ENCODE measurements at places on chromosomes 7 and 10.

- no peak for DNase-seq
Observed at GRCh38 chr7:108846471-108846870, 276.8 kb downstream of the DNAJB9 start.

GRCh38 chr7:41656366-41656765, 46.5 kb downstream of the INHBA start:
- DNase-seq, result peak; percentile 58

DNA sequence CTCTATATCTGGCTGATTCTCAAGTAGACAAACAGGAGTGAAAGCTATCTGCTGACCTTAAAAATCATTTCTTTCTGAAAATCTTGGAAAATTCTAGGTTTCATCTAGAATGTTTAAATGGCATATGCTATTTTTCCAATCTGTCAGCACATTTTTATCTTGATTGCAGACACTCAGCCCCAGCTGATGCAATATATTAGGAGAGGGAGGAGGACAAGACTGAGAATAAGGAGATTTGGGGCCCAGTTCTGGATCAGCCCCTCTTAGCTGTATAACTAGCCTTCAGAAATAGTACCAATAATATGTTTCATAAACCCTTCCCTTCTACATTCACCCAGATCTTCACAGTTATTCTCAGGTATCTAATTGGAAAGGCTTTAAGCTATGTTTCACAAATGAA, 131.2 kb downstream of the HDAC9 start:
- no peak for DNase-seq

- peak; percentile 25 for DNase-seq
Observed at GRCh38 chr7:105896407-105896911, 20.1 kb upstream of the ATXN7L1 start.

GRCh38 chr7:23852135-23852534, 142.1 kb downstream of the STK31 start:
- DNase-seq, result peak; percentile 22

DNA sequence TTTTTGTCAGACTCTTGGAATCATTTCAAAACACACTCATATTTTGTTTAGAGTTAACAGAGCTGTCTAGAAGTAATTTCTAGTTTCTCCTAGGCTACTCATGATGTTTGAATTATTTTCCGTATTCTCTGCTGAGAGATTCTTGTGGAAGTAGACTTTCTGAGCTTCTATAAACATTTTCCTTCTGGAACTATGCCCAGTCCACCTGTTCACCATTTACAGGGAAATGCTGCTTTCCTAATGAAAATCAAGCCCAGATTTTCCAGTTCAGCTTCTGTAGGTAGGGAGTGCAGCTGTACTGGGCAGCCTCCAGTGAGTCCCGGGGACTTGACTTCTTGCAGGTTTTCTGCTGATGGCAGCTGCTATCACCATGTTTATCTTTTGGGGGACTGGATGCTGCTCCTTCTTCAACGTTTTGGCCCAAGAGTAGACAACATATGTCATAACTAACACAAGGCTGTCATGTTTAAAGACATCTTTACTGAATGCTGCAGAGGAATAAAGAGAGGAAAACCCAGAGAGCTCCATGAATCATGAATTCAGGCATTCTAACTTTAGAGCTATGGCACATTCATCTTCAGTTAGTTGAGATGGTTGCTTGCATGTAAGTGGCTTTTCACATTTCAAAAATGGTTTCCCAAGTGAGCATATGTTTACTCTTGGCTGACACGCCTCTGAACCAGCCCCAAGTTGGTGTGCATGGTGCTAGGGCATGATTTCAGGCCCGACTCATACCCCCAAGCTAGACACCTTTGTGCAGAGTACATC, 85.6 kb downstream of the SDK1 start:
- no peak for DNase-seq

All from M059J (cell line).